ENCODE measurements at places on chromosomes 12 and 14.
A peak's percentile ranks its signal among the peaks of the same experiment; 100 is the strongest.

GRCh38 chr14:94143239-94143638 is 13.8 kb upstream of the IFI27L2 start:
- DNase-seq, result no peak

- DNase-seq, result peak; percentile 86
Measured at GRCh38 chr14:58152014-58152857, at the start of gene ARMH4. Gene ARMH4 (minus strand): TSS chr14:58152213. CDS start chr14:58139358, 12,855 bp downstream.

DNA sequence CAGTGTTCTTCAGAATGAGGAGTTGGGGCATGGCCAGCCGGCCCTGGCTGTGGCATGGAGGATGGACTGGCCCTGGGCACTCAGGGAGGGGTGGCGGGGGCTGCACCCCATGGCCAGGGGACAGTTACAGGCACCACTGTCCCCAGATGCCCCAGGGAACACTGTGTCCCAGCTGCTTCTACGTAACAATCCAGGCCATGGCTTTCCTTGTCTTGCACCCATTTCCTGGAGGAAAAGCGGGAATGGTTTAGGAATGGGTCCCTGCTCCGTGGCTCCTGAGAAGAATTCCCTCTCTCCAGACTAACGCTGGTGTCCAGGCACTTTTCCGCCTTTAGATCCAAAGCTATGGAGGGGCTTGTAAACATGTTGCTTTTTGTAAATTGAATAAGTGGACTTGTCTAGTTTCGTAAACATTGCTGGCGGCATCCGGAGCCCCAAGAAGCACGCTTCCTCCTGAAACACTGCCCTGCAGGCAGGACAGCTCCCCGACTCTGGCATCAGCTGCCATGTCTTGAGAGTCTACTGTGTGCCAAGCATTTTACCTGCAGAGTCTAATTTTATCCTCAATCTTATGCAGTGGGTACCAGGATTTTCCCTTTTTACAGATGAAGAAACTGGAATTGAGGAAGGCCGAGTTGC is 238.3 kb downstream of the SLC41A2 start:
- DNase-seq, result no peak

GRCh38 chr14:54665946-54666345 is 99.0 kb downstream of the SAMD4A start:
- DNase-seq, result peak; percentile 47

GRCh38 chr14:101064121-101064661 is 160.7 kb upstream of the RTL1 start:
- no peak for DNase-seq

- DNase-seq, result no peak
Measured at GRCh38 chr14:34234258-34234657, 227.8 kb downstream of the SPTSSA start.

DNA sequence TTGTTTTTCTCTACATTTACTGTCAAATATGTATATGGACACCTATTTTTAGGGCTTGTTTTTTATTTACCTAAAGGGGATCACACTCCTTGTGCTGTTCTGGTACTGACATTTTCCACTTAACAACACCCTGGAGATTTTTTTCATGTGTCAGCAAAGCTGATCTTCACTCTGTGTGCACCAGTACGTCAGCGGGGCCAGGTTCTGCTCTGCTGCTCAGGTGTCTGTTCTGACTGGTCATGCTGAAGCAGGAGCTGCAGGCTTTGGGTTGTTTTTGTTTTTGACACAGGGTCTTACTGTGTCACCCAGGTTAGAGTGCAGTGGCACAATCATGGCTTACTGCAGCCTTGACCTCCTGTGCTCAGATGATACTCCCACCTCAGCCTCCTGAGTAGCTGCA is 81.9 kb upstream of the CCND2 start:
- DNase-seq, result no peak

DNA sequence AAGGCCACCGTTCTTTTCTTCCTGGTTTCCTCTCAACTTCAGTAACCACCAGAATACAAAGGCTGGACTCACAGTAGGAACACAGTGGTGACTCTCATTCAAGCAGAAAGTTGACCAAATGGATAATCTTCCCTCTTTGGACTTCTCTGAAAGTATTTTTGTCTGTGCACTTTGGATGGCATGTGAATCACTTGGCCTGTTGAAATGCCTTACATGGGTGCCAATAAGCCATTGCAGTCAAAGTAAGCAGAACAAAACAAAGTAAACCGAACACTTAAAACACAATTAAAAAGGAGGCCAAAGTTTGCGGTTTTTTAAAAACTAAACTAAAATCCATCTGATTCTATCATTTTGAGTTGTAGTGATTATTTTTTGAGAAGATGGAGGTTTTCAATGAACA is 370.1 kb upstream of the DDHD1 start:
- no peak for DNase-seq

DNA sequence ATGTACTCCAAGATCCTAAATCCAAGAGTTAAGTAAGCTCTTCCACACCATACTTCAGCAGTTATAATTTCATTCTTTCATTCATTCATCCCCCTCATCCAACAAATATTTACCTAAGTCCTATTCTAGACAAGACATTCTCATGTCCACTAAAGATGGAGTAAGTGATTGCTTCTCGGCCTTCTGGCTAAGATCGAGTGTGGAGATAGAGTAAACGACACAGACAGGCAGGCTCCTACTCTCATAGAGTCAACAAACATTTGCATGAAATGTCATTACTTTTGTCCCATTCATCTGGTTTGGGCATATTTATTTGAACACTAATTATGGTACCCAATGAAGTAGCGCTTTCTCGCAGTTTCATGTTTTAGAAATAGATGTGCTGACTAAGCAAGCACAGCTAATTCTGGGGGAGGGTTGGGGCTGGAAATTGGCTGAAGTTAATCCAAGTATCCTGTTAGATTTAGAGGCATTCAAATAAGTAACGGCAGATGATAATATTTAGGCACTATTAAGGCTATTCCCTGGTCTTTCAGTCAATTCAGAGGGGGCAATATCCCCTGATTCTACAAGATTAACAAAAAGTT is 176.5 kb downstream of the CEP128 start:
- no peak for DNase-seq

DNA sequence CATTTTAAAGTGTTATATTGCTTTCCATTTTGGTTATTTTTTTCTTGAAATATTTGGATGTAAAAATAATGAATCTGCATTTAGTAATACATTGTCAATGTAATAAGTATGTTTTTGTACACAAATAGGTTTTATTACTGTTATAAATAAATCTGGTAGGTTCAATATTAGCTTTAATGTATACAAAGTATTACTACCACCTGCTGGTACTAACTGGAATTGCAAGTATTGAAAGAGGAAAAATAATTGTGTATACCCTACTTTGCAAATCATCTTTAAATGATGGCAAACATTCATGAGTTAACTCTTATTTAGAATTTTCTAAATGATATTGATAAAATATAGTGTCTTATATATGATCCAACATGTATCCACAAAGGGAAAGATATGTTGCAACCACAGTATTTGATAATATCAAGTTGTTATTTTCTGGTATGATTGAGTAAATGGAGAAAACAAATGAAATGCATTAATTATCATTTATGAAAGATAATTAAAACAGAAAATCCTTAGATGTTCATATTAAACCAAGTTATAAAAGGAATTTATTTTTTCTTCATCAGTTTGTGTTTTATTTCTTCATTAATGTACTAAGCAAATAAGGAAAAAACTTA is 3.2 kb downstream of the OR4K2 start:
- DNase-seq, result peak; percentile 10

DNA sequence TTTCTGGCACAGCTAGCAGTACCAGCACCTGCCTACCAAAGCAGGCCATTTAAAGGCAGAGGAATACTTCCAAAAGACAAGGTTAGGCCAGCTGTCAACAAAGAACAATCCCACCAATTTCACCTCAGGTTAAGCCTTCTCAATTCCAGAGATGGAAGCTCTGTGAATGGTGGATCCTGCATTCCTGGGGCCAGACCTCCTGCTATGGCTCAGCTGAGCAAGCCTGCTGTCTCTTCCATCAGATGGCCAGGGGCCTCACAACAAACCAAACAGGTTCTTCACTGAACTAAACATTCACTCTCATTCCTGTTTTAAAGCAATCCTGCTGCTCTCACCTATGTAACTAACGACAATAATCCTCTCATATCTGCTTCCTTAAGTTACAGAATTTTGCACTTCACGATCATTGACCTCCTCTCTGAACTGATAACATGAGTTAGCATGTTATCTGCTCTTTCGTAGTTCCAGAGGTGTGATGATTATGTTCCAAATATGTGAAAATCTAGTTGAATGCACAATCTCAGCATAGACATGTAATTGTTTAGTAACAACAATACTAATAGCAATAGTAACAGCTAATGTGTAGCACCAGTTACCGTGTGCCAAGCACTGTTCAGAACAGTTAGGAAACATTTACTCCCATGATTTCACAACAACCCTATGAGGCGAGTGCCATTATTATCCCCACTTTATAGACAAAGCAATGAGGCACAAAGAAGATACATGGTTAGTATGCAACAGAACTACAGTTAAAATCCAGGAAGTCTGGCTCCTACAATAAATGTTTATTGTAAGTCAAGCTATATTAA is 73.2 kb downstream of the SLC2A13 start:
- DNase-seq, result peak; percentile 38

GRCh38 chr12:66662179-66662578 is 16.7 kb downstream of the GRIP1 start:
- DNase-seq, result peak; percentile 79

DNA sequence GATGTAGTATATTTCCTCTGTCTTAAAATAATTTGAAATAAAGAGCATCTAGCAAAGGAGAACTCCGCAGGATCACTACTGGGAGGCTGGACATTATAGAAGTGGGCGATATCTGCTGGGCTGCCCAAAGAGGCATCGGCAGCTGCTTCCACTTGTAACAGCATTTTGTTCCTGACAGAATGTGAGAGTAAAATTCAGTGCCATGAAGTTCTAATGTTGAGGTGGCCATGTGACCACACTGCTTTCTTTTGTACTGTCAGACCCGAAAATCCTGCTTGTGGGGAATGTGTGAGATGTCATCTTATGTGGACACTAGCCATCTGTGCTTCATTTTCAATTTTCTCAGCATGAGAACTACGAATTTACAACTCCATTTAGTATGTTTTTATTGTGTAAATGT is 151.9 kb downstream of the ACSS3 start:
- no peak for DNase-seq

DNA sequence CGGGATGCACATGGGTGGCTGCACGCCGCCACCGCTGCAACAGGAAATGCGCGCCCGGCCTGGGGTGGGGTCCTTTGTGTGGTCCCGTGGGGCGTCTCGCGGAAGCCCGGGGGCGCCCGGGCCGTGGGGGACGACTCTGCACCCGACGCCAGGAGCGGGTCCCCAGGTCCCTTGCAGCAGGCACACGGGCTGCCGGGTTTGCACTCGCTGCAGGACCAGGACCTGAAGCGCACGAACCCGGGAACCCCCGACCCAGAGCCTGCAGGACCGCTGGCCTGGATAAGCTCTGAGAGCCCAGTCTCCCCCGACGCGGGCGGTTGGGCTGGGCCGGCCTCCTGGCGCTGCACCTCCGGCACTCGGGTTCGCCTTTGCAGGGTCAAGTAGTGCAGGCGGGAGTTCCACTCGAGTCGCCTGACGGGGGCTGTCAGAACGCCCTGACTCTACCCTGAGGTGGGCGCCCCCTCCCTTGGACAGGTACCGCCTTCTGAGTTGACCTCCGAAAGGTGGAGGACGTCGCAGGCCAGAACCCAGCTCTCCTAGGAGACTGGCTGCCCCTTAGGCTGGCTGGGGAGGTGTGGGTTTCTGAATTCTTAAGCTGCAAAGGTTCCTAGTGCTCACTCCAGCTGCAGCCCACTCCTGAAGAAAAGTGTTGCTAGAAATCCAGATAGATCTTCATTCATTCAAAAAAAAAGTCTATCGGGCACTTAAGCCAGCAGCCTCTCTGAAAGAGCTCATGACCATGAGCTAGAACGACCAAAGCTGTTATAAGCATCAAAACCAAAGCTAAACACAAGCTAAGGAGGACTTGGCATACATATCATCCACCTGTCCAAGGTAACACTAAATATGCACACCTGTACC is 68.0 kb downstream of the RNF34 start:
- no peak for DNase-seq

- peak; percentile 96 for DNase-seq
Measured at GRCh38 chr14:22887260-22887989, 4.4 kb downstream of the REM2 start.

DNA sequence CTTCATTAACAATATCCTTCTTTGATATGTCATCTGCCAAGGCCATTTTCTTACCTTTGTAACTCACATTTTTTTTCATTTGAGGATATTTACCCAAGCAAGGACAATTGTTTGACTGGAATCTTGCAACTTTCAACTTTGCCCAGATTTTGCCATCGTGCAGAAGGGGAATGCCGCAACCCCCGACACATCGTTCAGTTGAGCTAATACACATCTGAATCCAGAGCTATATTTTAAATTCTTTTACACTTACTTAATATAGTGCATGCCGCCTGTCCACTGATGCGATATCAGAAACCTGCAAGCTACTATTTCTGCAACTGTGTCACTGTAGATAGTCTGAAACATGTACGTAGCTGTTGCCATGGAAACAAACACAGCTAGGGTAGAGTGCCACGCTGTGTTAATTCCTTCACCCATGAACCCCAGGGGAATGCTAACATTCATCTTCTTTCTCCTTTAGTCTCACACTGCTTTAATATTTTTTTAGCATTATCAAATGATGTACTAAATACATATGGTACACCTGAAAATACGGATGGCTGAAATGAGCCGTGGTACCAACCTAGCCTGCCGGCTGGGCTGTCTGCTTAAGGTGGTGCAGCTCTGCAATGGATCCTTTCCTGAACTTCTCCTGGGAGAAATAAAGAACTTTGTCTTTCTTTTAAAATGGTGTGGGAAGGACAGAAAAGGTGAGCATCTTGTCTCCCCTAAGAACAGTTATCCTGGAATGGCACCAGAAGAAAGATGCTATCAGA is 77.0 kb upstream of the FOXN3 start:
- no peak for DNase-seq

GRCh38 chr14:28876572-28876945 is 110.0 kb downstream of the FOXG1 start:
- no peak for DNase-seq

- no peak for DNase-seq
Measured at GRCh38 chr12:113239811-113240331, 18.6 kb downstream of the TPCN1 start.

- peak; percentile 43 for DNase-seq
Measured at GRCh38 chr12:10027311-10027710, 3.2 kb upstream of the CLEC9A start.

DNA sequence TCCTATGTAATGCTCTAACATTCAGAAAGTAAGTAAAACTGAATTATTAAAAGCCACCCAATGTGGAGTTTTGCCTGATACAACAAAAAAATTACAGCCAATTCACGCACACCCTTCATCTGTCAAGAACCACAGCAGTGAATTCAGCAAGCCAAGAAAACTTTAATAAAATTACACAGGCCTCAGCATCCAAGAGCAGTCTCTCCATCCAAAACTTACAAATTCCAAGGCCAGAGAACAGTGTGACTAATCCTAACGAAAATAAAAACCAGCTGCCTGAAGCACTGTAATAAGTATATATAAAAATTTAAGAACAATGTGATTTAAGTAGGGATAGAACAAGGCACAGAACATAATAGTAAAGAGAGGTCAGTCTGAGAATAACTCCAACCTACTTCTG is 54.2 kb downstream of the SIX6 start:
- DNase-seq, result no peak

GRCh38 chr14:28867571-28867970 is 101.0 kb downstream of the FOXG1 start:
- DNase-seq, result no peak

- no peak for DNase-seq
Measured at GRCh38 chr12:103765322-103765721, 75.7 kb downstream of the NT5DC3 start.

GRCh38 chr14:99460793-99461192 is 19.9 kb downstream of the SETD3 start:
- peak; percentile 73 for DNase-seq
